ENCODE measurements at places on chromosomes 2 and 18.

DNA sequence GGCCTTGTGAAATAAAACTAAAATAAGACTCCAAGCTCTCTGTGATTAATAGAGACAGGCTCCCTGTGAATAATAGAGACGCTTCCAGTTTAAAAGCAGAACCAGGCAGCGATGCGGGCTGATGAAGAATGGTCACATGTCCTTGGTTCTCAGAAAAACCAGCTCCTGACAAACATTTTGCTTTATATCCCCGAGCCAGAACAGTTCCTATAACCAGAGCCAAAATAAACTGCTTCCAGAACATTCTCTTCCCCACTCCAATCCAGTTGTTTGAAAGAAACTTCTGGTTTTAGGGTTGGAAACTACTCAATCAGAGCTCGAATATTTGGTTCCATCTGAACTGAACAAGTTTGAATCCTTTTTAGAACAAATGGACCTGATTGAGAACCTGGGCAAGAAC is 213.7 kb downstream of the TSN start:
- DNase-seq: no peak

- DNase-seq: no peak
Observed at GRCh38 chr2:6808426-6808825, 57.3 kb downstream of the CMPK2 start.

GRCh38 chr2:41170589-41170988 is 718.7 kb upstream of the SLC8A1 start:
- no peak for DNase-seq

DNA sequence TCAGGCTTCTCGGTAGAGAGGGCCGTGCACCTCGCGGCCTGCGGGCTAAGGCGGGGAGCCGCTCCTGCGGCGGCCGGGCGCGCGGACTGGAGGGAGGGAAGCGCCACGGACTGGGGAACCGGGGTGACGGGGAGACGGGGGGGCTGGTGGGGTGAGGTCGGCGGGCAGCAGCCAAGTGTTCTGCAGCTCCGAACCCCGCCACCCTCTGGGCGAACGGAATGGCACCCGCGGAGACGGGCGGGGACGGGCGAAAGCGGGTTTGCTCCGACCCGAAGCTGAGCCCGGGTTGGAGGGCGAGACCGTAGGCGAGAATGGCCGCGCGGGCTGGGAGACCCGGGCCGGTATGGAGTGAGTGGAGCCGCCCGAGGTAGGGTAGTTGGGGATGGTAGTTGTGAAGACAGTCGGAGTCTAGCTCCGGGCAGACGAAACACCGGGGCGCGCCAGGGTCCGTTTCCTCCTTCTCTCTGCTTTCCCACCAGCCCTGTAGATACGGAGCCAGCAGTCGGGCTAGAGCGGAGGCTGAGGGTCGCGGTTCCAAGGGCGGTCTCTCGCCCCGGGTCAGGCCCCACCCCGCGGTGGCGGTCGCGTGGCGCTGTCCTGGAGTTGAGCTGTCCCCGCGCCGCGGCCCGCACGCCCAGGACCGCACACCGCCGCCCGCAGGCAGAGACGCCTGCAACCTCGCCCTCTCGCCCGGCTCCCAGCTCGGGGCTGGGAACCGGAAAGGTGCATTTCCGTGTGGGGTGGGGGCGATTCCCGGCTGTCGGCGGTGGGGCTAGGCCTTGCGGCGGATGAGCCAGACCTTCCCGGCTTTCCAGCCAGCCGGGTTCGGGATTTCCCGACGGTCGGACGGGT is 160.3 kb upstream of the SIX2 start:
- DNase-seq: no peak
